ENCODE measurements at places on chromosomes 1 and 21.

- DNase-seq, result no peak
Measured at GRCh38 chr1:2109581-2110021, 59.4 kb downstream of the PRKCZ start.

GRCh38 chr1:26009796-26010447 is 11.7 kb upstream of the EXTL1 start:
- peak; percentile 70 for DNase-seq

DNA sequence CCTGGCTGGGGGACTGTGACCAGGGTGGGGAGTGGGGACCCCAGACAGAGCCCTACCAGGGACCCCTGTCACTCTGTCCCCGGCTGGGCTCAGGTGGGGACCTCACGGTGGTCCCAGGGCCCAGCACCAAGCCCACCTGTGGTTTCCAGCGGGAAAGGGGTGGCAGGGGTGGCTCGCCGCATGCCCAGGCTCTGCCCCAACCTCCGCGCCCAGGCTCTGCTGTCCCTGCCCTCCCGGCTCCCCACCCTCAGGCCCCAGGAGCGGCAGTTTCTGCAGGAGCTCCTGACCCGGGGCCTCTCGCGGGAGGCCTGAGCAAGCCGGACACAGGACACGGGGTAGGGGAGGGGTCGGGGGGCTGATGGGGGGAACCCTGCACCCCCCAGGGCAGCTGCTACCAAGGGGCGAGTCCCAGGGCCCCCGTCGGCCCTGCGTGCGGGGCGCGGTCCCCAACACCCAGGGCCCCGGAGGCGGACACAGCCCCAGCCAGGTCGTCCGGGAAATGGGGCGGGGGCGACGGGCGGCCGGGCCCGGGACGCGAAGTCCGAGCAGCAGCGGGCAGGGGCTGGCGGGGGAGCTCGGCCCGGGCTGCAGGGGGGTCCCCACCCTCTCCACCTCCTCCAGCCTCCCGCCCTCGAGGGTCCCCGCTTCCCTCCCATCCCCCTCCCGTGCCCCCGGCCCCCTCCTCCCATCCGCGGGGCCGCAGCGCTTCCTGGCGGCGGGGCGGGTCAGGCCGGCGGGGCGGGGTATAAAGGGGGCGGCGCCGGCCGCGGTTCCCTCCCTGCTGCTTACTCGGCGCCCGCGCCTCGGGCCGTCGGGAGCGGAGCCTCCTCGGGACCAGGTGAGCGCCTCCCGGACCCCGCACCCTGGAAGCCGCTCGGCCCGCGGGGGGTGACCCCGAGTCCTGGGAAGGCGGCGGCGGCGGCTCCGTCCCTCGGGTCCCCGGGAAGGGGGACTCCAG is at the start of gene COL6A2:
Gene COL6A2, plus strand, starts transcription at position 777 of the 958 bp plus-strand sequence.
- DNase-seq, result peak; percentile 45

DNA sequence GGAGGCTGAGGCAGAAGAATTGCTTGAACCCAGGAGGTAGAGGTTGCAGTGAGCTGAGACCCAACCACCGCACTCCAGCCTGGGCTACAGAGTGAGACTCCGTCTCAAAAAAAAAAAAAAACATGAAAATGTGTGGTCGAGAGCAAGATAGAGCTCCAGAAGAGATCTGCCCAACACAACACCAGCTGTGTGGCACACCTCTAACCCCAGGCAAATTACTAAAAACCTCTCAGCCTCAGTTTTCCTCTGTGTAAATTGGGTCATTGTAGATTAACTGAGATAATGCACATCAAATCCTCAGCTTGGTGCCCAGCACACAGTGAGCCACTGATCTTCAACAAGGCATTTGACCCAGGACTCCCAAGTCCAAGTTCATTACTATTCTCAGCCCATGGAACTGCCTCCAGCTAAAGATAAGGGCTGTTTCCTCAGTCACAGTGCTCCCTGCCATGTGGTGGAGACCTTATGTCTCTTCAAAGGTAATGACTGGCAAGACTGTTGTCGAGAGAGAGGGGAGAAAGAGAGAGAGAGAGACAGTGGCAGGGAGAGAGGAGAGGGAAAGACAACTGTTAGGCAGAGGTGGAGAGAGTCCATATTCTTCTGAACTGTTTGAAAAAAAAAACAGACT is 58.1 kb downstream of the PTP4A2 start:
- DNase-seq, result no peak

DNA sequence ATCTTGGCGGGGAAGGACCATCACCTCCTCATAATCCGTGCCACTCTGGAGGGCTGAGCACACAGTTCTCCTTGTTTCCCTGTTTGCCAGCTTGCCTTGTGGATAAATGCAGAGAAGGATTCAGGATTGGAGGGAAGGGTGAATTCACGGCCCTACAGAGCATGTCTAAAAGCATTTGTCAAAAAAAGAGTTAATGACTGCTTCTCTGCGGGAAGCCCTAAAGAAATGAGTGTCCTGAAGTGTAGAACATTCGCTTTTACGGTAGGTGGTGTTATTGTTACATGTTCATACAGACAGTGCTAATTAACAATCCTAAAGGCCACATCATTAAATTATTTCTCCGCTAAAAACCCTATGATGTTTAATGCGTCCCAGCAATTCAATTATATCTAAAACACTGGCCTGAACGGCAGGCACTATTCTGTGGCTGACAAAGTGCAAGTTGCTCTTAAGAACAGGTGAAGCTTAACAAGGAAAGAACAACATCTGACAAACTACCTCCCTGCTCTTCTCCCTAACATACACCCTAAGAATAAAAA is 112.3 kb upstream of the NFIA start:
- peak; percentile 61 for DNase-seq

DNA sequence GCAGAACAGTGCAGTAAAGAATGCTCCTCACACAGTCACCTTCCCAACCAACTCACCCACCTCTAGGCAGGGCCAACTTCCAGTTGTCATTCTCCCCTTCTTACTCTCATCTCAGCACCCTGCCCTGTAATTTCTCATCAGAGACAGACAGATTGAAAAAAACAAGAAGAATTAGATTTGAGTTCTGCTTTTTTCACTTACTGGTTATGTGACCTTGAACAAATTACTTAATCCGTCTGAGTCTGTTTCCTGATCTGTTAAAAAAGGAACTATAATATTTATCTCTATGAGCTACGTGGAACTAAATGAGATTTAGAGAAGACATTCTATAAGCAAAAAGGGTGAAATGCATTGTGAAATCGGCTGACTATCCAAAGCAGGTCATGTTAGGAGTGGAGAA is 330.3 kb downstream of the ZNF326 start:
- peak; percentile 87 for DNase-seq

DNA sequence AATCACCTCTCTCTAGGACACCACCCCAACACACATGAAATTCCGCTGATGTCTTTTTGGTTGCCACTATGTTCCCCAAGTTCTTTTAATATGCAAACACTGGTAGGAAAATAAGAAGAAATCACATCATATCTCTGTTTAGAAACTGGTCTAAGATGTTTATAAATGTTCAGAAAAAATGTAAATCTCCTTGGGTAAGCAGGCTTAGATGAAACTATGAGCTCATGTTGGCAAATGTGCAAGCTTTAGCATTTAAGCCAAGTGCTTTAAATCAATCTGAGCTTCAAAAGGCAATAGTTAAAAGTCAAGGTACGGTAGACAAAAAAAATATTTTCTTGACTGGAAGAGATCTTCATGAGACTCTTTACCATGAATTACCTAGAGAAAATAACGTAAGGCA is 25.2 kb upstream of the SLAMF9 start:
- DNase-seq, result no peak

DNA sequence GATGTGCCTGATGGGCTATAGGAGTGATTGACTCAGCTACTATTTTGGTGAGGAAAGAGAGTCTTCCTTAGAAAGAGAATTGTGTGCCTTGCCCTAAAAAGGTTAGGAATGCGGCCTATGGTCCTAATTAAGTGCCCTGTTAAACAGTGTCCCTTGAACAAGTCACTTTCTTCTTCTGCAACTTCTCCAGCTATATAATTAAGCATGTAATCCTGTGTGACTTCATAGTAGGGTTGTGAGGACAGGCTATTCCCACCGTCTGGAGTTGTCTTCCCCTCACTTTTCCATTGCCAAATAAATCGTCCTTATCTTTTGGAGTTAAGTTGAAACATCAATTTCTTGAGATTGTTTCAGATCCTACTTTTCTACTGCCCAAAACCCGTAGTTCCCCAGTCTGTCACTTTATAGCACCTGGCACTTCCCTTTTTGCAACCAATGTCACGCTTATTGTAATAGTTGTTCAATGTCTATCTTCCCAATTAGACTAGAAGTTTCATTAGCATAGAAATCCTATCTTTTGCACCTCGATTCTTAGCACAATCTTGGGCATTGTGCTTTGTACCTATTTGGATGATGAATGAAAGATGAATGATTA is 27.6 kb upstream of the SLC16A1 start:
- peak; percentile 13 for DNase-seq

DNA sequence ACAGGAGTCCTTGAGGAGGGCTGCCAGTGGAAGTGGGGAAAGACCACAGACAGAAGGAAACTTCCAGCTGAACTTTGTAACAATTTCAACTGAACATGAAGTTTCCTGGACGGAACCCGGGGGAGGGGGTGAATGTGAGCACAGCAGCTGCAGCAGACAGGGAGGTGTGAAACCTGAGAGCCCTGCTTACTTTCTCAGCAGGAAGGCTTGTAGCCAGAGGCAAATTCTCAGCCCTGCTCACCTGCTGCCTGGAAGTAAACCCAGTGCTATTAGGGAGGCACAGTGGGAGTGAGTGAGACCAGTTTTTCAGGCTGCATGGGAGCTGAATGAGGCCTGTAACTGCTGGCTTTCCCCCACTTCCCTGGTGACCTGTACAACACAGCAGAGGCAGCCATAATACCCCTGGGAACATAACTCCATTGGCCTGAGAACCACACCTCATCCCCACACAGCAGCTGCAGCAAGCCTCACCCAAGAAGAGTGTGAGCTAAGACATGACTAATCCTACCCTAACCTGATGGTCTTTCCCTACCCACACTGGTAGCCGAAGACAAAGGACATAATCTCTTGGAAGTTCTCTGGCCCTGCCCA is 9.6 kb upstream of the SPRR2F start:
- DNase-seq, result no peak

DNA sequence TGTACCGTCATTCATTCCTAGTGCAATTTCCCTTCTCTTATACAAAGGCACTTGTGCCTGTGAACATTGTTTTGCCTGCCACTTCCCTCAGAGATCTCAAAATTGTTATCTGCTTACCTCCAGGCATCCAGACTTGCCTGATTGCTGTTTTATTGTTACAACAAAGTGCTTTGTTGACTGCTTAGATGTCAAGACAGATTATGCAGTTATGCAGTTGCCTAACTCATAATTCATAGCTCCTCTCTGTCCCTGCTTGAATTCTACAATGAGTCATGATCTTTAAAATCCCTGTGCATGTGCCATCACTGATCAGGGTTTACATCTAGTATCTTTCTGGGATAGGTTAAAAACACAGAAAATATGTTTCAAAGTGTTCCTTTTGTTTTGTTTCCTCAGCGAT is 24.5 kb downstream of the CXADR start:
- DNase-seq, result peak; percentile 50

DNA sequence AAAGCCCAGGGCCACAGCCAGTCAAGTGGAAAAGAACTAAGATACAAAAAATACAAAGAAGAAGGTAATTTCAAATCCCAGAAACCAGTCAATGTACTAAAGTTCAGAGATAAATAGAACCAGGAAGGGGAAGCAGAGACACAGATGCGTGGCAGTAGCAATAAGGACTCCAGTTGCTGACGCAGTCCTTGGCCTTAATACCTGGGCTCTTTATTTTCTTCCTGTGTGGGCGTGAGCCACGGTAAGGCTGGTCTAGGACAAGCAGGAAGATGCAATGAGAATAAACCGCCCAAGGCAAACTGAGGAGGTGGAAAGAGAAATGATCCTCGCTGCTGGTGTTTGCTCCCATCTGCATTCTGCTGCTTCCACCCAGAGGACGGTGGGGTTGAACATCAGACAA is 65.6 kb upstream of the PLXNA2 start:
- DNase-seq, result no peak

DNA sequence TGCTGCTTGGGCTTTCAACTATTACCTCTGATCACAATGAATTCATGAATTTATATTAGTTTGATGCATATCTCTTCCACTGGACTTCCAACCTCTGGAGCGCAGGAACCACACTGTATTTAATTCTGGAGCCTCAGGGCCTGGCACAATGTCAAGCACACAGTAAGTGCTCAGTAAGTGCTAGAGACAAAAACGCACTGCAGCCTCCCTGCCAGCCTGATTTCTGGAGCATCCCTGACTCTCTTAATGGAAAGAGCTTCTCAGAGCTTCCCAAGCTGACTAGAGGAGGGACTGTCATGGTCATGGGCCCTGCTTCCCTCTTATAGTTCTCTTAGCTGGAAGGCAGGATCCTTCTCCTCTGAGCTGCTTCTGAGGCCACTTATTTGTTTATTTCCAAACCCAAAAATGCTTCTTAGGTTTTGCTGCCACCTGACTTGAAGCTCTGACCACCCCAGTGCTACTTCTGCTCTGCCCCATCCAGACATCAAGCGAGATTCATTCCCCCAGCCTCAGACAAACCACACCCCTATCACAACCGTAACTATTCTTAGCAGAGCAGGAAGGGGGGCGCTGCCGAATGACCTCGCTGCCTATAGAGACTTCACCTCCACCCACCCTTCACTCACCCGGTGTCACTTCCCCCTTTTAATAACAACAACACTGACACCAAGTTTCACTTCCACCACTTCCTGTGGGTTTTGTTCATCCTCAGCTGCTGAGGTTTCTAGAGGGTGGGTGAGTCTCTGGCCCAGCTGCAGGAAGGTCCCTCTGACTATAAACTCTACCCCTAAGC is 33.6 kb downstream of the NUAK2 start:
- peak; percentile 93 for DNase-seq

GRCh38 chr1:70034403-70034802 is 171.0 kb downstream of the LRRC40 start:
- no peak for DNase-seq

DNA sequence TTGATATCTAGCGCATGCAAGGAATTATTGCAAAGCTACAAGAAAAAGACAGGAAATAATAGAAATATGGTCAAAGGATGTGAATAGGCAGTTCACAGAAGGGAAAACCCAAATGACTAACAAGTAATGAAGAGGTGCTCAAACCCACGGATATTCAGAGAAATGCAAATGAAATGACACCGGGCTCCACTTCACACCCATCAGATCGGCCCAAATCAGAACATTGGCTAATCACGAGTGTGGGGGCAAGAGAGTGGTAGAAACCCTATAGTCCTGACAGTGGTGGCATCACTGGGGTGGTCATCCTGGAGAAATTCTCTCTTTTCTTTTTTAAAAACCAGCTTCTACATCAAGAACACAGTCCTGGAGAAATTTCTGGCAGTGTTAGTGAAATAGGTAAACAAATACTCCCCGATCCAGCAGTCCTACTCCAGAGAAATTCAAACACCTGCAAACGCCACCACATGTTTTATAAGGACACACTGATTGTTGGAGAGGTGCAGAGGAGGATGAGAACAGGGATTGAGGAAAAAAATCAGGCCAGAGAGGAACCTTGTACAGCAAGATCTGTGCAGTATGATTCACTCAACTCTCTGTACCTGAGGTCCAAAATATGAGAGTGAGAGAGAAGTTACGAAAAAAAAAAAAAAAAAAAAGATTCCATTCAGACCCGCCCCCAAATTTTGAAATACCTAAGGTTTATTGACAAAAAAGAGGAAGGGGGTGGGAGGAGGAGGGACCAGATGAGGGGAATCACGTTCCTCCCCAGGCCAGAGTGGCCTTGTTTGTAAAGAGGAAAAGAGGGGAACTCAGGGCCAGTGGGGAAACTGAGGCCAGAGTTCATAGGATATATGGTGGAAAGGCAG is 9.2 kb upstream of the TNFRSF1B start:
- peak; percentile 82 for DNase-seq

GRCh38 chr1:209791920-209792319 is 7.6 kb upstream of the C1orf74 start:
- no peak for DNase-seq
